ENCODE measurements at places on chromosomes 12 and 14.

DNA sequence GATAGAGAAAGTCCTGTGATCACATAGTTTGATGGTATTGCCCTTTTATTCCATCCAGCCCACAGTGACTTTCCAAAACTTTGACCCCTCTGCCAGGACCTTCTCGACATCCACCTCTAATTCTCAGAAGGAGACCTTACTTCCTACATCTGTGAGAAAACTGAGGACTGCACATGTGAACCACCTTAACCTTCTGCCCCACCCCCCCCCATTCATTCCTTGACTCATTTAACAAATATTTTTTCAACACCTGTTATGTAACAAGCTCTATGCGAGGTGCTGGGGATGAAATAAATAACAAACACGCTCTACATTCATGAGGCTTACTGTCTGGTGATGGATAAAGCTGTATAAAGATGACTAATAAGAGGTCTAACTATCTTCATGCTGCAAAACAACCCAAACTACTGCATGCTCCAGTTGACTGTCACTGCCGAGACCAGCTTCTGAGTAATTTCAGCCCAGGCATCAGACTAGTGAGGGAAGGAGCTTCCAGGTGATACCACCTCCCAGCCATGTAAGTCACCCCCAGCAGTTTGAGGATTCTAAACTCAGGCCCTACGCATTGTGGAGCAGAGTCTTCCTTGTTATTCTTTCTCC, 1.9 kb upstream of the HAL start:
- peak; percentile 67 for DNase-seq

GRCh38 chr12:7042842-7043241, 17.7 kb upstream of the C1S start:
- peak; percentile 8 for DNase-seq

DNA sequence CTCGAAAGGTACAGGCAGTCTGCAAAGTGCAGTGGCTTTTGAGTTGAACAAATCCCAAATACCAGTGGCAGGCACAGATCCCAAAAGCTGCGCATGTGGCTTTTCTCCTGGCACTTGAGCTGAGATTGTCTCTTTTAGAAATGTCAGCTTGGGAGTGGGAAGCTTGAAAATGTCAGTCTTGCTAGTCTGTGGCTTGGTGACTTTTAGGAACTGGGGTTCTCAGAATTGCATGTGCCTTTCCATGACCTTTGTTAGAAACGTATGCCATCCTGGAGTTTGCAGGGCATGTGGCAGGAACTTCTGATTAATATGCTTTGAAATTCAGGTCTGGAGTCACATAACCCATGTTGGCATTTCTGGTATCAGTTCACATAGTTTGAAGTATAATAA, 182.1 kb downstream of the CHST11 start:
- no peak for DNase-seq

DNA sequence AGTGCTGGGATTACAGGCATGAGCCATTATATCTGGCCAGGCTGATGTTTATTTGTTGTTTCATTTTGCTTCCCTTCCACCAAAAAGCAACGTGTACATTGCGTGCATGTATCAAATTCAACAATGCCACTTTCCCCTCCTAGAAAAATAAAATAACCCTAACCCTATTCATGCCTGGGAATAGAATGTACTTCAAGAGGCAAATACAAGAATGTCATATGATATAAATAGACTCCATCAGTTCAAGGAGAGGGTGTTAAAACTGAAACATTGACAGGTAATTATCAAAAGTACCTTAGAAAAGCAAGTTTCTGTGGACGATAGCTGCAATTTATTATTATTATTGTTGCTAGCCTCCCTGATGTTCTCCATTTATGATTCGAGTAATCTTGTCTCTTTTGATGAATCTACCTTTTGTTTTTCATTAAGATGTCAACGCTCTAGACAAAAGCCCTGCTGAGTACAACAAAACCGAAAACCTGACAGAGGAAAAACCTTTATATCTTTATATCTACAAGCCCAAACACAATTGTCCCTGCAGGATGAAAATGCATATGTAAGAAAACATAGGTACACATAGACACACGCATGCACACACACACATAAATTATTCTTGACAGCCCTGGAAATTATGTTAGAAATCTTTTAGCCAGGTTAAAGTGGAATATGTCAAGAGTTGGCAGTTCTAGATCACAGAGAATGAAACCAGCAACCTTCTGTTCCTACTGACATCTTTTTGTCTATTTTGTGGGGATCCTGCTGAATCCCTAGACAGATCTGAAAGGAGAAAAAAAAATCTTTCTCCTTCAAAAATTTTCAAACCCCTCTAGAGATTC, 98.9 kb downstream of the BTG1 start:
- no peak for DNase-seq

Measured in activated CD4-positive, alpha-beta T cell treated with anti-CD3 and anti-CD28 coated beads, Interleukin-2, Interleukin-6, amounts not matched to agents 100 ng/mL and 50 ng/mL, durations not matched to agents 16 hours and 8 hours (primary cell).